AG08396 (cell line): ENCODE measurements at places on chromosomes 1 and 21.

- DNase-seq = no peak
Measured at GRCh38 chr1:236287757-236288619, 6.2 kb upstream of the ERO1B start.

DNA sequence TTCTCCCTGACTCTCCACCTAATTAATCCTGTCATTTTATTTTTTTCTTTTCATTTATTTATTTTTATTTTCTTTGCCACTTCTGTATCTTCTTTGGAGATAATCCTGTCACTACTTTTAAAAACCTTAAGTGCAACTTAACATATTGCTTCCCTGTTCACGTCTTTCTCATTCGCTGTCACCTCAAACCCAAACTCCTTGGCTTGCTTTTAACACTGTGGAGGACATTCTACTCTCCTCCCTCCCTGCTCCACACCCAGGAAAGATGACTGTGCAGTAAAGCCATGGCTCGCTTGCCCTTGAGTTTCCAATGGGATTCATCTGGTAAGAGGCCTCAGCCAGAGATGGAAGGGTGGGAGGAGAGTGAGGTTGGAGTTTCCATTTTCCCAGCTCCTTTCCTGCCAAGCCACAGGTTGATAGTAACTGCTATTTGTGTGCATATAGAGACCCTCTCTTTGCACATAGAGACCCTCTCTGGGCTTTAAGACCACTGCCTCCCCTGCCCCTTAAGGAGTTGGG is 6.4 kb upstream of the BRWD1 start:
- peak; percentile 55 for DNase-seq

GRCh38 chr1:29686012-29686930 is 449.9 kb downstream of the PTPRU start:
- no peak for DNase-seq

DNA sequence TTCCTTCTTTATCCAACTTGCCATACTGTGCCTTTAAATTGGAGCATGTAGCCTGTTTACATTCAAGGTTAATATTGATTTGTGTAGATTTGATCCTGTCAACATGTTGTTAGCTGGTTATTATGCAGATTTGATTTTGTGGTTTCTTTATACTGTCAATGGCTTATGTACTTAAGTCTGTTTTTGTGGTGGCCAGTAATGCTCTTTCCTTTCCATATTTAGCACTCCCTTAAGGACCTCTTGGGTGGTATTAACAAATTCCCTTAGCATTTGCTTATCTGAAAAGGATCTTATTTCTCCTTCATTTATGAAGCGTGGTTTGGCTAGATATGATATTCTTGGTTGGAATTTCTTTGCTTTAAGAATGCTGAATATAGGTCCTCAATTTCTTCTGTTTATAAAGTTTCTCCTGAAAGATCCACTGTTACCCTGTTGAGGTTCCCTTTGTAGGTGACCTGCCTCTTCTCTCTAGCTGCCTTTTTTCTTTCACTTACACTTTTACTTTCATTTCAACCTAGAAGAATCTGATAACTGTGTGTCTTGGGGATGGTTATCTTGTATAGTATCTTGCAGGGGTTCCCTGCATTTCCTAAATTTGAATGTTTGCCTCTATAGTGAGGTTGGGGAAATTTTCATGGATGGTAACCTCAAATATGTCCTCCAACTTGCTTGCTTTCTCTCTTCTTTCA is 86.9 kb upstream of the NEGR1 start:
- DNase-seq = no peak

- DNase-seq = no peak
Measured at GRCh38 chr1:112982853-112983536, 27.0 kb upstream of the SLC16A1 start.

DNA sequence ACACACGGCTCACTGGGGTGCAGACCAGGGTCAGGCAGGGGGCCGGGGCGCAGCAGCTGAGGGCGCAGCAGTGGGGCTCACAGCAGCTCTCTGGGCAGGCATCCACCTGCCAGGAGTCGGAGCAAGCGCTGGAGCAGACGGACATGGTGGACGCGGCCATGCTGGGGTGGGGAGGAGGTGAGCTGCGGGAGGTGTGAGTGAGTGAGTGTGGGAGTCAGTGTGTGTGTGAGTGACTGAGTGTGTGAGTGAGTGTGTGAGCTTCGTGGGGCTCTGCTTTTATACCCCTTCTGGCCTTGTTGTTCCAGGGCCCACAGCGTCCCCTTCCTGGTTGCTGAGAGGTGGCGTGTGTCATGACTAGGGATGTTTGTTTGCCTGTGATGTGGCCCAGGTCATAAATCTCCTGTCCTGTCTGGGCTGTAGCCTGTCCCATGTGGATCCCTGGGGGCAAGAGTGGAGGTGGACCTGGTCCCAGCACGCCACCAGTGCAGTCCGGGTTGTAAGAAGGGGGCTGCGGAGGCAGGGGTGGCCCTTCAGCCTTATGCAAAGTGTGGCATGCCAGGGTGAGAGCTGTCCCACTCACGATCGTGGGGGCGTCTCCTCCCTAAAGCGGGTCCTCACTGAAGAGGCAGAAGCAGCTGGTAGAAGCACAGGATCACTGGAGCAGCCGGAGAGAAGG is at the start of gene KRTAP10-1:
TSS of gene KRTAP10-1 (minus strand) at position 205 of the 676 bp plus-strand sequence. CDS start at position 160, 45 bp downstream.
- no peak for DNase-seq

DNA sequence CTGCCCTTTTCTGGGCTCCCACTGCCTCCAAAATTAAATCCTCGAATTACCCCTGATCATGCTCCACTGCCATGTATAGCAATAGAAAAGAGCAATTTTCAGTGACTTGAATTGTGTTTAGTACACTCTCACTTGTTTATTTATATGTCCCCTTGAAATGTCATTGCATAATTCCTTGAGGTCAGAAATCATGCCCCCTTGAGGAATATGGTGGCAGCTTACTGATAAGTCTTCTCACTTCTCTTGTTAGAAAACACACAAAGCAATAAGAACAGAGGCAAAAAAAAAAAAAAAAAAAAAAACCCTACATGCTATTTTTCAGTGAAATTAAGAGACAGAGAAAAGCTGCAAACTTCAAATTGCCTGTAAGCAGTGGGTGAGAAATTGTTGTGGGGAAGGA is 37.5 kb downstream of the GPR88 start:
- no peak for DNase-seq

DNA sequence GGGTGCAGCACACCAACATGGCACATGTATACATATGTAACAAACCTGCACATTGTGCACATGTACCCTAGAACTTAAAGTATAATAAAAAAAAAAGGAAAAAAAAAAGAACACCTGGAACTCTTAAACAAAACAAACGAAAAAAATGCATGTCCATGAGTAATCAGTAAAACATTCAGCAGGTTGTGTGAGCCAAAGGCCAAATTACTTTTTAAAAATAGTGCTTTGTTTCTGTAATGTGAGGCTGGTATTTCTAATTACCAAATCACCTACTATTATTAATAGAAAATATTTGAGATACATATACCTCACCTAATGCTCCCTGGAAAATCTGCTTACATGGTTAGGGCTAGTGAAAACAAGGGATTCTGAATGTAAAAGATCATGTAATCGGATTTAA is 294.4 kb upstream of the NR5A2 start:
- DNase-seq = no peak

- no peak for DNase-seq
Measured at GRCh38 chr1:24021403-24022266, 41.5 kb upstream of the SRSF10 start.

DNA sequence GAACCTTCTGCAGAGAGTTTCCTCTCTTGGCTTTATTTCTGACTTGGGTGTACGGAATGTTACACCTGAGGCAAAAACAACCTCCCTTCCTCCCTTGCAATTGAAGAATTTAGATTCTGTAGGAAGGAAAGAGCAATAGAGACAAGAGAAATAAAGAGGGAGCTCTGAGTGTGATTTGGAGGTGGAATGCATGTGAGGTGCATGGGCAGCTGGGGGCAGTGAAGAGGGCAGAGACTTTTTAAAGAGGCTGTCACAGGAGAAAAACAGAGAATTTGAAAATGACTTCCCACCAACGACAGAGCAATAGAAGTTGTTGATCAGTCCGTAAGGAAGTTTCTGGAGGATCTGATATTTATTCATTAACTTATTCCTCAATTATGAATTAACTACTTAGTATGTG is 172.0 kb upstream of the B3GALT2 start:
- DNase-seq = no peak

DNA sequence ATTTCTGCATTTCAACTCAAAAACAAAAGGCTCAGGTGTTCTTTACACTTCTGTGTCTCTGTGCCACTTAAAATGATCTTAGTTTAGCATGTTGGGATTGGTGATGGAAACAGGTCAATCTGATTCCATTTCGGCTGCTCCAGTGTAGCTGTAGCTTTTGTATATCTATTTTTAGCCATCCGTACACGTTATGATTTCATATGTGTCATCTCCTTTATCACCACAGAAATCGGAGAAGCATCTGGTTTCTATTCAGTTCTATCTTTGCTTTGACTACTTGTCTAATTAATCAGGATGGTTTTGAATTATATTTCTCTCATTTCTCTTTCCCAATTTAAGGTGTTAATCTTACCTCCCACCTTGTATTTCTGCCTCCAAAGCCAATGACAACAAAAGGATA is 41.1 kb downstream of the RGS21 start:
- no peak for DNase-seq

DNA sequence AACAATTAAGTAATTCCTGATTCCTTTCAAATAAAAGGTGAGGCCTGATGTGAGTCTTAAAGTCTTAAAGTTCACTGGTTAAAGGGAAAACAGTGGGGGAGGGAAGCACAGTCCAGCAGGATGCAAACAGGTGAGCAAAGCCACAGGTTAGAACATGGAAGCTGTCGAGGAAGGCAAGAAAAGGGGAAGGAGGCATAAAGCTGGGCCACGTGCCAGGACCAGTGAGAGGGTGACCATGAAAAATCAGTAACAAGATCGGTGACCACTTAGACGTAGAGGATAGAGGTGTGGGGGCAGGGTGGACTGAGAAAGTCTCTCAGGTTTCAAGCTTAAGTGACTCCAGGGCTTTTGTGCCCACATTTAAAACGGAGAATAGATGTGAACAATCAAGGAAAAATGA is 231.3 kb downstream of the SETD4 start:
- DNase-seq = no peak

- DNase-seq = no peak
Measured at GRCh38 chr1:62608905-62609304, 11.6 kb downstream of the ANGPTL3 start.

DNA sequence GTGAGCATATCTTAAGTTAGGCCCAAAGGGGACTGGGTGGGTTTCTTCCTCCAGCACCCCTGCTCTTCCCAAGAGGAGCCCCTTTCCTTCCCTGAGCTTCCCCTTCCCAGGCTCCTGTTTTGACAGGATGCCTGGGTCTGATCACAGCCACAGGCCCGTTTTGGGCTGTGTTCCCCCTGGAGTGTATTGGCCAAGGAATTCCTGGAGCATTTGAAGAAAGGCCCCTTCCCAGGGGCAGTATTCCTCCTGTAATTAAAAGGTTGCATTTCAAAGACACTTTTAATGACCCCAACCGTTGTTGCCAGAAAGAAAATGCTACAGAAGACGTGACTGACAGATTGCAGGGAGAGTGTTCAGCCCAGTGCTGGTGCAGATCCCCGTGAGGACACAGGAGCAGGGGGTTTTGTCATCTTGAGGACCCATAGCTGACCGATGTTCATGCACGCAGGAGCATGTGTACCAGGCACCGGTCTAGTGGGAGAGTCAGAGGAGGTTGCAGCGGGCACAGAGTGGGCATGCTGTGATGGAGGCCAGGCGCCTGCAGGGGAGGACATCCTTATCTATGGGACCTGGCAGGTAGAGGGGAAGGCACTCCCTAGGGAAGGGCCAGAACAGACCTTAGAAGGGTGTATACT is 19.3 kb upstream of the LBR start:
- no peak for DNase-seq

GRCh38 chr1:14639291-14640050 is 41.0 kb downstream of the KAZN start:
- DNase-seq = no peak

DNA sequence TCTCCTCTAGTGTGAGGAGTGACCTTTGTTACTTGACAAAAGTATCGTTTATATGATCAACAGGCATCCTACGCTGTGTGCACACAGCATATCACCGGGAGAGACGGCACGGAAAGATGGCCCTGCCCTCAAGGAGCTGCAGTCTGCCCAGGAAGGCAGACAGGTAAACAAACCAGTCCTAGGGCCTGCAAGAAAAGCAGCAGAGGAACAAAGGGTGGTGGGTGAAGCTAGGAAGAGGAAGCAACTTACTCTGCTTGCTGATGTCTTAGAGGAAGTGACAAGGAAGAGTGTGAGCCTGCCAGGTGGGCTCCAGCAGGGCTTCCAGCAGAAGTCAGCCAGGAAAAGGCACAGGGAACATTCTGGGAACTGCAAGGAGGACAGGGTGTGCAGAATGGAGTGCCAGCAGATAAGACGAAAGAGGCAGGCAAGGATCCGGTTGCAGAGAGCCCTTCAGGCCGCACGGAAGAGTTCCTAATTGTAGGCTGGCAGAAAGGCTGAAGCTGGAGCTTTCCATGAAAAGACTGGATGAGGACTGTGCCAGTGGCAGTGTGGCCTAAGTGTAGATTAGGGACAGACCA is 106.7 kb downstream of the SLC45A1 start:
- no peak for DNase-seq

DNA sequence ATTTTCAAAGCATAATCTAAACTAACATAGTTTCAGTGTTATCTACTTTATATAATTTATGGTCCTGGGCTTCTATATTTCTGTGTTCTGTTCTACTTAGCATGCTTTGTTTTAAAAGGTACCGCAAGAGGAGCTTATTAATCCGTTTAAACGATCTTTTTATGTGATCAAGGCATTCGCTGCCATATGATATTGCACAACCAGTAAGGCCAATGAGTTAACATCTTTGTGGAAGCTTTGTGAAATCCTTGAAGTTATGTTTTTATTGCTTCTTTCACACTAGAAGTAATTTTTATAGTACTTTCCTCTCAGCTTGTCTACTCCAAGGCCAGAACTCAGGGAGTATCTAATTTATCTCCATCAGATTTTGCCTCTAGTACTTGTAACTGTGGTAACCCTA is 8.9 kb downstream of the LRRC8C start:
- DNase-seq = no peak
